Pancreas (tissue), 10 donors: ENCODE measurements at places on chromosomes 7 and 10. TPM values are rescaled to one million over a fixed set of nuclear protein-coding genes. Genes with fewer than 3 reads are reported as not detected.
A peak's percentile ranks its signal among the peaks of the same experiment; 100 is the strongest.

Gene FGFBP3
- 1.4 TPM for total RNA-seq

Gene BTBD16
- total RNA-seq = not detected

DNA sequence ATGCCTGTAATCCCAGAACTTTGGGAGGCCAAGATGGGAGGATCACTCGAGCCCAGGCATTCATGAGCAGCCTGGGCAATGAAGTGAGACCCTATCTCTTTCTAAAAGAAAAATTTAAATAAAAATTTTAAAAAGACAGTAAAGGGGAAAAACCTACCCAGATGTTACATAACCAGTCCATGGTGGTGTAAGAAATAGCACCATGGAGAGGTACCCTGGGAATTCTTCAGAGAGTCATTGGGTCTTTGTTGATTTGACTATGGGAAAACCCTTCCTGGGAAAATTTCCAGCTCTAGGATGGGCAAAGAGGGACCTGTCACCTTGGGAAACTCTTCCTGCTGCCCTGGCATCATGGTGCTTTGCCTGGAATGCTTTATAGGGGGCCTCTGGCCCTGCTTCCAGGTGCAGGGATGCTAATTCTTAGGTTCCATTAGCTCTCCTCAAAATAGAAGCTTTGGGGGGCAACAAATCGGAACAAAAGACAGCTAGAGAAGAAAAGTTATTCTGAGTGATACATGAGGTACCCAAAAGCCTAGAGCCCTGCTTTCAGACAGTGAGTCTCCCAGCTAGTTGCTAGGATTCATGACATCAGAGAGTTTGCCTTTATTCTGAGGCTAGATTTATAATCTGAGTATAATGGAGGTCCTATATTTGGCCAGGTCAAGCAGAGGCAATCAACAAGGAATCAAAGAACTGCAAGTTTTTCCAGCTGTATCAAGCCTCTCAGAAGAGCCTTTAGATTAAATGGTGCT, 10.1 kb downstream of the CCDC136 start:
- no peak overlapping the region for H3K4me3 ChIP-seq
- no peak overlapping the region for H3K27ac ChIP-seq
- no peaks in the 10 kb centered on the region for H3K36me3 ChIP-seq
- no peaks in the 10 kb centered on the region for H3K4me1 ChIP-seq
- no peaks in the 10 kb centered on the region for H3K27me3 ChIP-seq

- H3K36me3 ChIP-seq = no peaks in the 10 kb centered on the region
- no peak overlapping the region for H3K27ac ChIP-seq
- H3K27me3 ChIP-seq = no peaks in the 10 kb centered on the region
Observed at GRCh38 chr10:122301811-122302115, 30.7 kb downstream of the BTBD16 start.

DNA sequence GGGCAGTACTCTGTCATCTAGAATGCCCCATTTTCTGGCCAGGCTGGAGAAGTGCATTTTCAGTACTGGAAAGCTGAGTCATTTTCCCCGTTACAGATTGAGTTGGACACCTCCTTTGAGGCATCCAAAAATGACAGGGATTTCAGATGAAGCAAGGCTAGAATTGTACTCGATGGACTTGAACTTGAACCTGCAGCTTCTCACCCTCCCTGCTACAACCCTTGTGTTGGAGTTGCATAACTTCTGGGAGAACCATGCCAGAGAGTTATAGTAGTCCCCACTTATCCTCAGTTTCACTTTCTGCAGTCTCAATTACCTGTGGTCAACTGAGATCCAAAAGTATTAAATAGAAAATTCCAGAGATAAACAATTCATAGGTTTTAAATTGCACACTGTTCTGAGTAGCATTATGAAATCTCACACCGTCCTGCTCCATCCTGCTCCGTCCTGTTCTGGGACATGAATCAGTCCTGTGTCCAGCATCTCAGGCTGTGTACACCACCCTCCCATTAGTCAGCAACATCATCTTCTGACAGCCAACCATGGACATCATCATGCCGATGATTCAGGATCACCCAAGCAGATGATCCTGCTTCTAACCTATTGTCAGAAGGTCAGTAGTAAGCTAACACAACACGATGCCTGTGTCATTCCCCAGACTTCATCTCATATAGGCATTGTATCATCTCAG, 363.7 kb downstream of the DPP6 start:
- no peak overlapping the region for H3K27ac ChIP-seq
- H3K4me1 ChIP-seq = no peaks in the 10 kb centered on the region
- no peaks in the 10 kb centered on the region for H3K36me3 ChIP-seq
- H3K27me3 ChIP-seq = no peaks in the 10 kb centered on the region
- H3K4me3 ChIP-seq = no peak overlapping the region
- no peak for DNase-seq

GRCh38 chr10:112243713-112244112, 39.5 kb upstream of the TECTB start:
- no peak for DNase-seq
- H3K27me3 ChIP-seq = no peaks in the 10 kb centered on the region
- H3K4me1 ChIP-seq = no peaks in the 10 kb centered on the region
- no peak overlapping the region for H3K27ac ChIP-seq
- H3K4me3 ChIP-seq = no peak overlapping the region

DNA sequence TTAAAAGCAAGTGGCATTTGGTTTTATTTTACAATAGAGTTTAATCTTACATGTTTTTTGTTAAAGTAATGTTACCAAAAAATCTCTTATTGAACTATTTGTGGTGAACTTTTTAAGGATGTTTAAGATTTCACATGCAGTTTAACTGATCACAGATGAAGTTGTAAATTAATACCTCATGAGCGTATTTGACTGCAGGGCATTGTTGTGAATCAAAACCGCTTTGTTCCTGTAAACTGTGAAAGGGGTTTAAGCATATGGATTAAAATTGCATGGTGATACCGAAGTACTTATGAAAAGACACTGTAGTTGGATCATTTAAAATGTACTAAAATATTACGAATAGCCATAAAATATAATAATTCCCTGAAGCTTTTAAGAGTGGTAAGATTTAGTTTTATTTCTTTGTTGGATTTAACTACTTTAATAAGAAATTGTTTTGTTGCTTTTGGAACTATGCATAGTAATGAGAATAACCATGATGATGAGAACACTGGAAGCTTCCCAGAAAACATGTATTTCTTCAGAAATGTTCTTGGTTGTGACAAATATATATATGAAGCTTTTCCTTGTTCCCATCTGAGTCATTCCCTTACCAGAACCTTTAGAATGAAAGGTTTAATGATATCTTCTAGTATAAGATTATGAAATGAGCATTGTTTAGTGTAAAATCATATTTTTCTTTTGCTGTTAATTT, 131.3 kb downstream of the ADK start:
- no peak overlapping the region for H3K27ac ChIP-seq
- no peaks in the 10 kb centered on the region for H3K27me3 ChIP-seq
- no peak for DNase-seq
- no peak overlapping the region for H3K4me3 ChIP-seq

- no peak for DNase-seq
- H3K4me3 ChIP-seq = no peak overlapping the region
- H3K27me3 ChIP-seq = no peaks in the 10 kb centered on the region
- no peaks in the 10 kb centered on the region for H3K36me3 ChIP-seq
- H3K4me1 ChIP-seq = peaks cover 4% of the 10 kb centered on the region
Observed at GRCh38 chr10:63672491-63672890, 151.3 kb downstream of the REEP3 start.

DNA sequence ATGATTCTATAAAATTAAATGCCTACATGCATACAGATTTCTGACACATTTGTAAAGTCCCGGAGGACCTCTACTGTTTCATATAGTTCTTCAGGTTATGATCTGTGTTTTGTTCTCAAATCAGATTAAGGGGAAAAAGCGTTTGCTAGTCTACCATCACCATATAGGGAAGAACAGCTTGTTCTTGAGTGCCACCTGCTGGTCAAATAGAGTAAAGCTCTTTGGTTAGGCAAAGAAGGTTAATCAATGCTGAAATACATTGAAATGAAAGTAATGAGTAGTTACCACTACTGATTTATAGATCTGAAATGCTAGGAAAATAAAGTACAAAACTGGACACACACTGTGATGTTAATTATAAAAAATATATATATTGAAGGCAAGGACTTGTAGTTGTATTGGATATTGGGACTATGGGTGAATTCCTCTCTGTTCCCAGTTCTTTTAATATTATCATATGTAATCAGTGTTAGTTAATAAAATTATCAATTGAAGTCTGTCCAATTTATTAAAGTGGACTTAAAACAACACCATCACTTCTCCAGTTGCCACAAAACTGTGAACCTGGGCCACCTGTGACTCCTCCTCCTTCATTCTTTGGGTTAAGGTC, 72.6 kb upstream of the PDLIM1 start:
- no peak overlapping the region for H3K27ac ChIP-seq
- DNase-seq = peak; percentile 28
- no peaks in the 10 kb centered on the region for H3K27me3 ChIP-seq
- H3K4me3 ChIP-seq = no peak overlapping the region

- H3K27ac ChIP-seq = no peak overlapping the region
- H3K36me3 ChIP-seq = no peaks in the 10 kb centered on the region
- no peaks in the 10 kb centered on the region for H3K27me3 ChIP-seq
- no peak overlapping the region for H3K4me3 ChIP-seq
Observed at GRCh38 chr10:125232841-125233240, 72.5 kb upstream of the CTBP2 start.

DNA sequence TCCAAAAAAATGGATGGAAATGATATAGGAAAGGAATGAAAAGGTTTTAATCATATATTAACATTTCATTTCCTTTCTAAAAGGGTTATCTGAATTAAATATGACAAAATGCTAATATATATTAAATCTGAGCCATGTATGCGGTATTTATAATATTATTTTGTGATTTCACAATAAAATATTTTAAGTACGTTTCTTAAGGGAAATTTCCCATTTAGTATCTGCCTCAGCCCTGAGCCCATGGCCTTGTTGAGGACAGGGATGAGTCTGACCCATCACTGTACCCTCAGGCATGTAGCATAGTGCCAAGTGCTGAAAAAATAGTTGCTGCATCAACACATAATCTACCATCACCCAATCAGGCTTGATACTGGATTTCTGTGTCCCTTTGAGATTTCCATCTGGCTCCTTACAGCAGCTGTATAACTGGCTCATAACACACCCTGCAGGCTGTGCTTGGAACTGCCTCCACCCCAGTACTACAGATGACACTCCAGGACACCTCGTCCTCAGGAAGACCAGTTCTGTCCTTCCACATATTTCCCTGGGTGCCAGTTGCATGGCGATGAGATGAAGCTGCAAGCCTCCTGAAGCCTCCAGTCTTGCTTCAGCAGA, 59.4 kb upstream of the ASAH2 start:
- no peaks in the 10 kb centered on the region for H3K36me3 ChIP-seq
- H3K27ac ChIP-seq = no peak overlapping the region
- H3K4me1 ChIP-seq = no peaks in the 10 kb centered on the region
- H3K27me3 ChIP-seq = no peaks in the 10 kb centered on the region

DNA sequence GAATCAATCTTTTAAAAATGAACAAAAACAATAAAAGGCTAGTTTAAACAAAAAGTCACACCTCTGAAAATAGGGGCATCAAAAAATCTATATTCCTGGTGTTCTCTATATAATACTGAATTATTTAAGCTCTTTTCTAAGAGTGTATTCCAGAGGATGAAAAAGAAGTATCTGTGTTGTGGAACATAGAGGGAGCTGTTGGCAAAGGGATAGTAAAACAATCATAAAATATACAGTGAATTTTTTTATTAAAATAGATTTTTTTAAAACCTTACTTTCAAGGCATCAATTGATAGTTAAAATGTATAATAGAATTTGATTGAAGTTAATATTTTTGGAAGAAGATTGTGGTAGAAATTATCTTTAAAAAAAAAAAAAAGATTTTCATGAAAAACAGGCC, 1409.1 kb upstream of the CELF2 start:
- no peak overlapping the region for H3K4me3 ChIP-seq
- H3K4me1 ChIP-seq = no peaks in the 10 kb centered on the region
- no peaks in the 10 kb centered on the region for H3K27me3 ChIP-seq
- no peak overlapping the region for H3K27ac ChIP-seq
- DNase-seq = no peak
- H3K36me3 ChIP-seq = no peaks in the 10 kb centered on the region

GRCh38 chr10:23777153-23777552, 338.3 kb downstream of the OTUD1 start:
- no peak overlapping the region for H3K4me3 ChIP-seq
- DNase-seq = no peak
- no peak overlapping the region for H3K27ac ChIP-seq
- H3K27me3 ChIP-seq = no peaks in the 10 kb centered on the region
- no peaks in the 10 kb centered on the region for H3K36me3 ChIP-seq

DNA sequence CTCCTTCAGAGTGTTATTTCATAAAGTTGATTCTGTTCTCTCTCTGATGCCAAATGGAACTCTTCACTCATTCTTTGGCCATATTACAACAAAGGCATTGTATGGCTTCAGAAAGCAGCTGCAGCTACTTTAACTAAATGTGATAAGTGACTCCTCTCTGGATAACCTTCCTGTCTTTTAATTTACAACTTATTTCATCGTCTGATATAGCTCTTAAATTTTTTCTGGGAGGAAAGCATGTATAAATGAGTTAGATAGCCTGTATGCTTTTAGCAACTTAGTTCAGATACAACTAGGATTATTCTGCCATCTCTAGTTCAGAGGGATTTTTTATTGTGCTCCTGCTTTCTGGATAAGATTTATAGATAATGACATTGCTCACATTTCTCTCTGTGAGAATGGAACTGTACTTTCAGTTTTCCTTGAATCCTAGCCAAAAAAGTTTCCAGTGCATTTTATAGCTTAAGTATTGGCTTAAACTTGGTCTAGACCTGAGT, 57.5 kb downstream of the KLHDC10 start:
- no peaks in the 10 kb centered on the region for H3K4me1 ChIP-seq
- no peaks in the 10 kb centered on the region for H3K27me3 ChIP-seq
- no peak overlapping the region for H3K4me3 ChIP-seq
- peak overlapping the region; percentile 7 for H3K27ac ChIP-seq
